Stimulated activated CD8-positive, alpha-beta memory T cell treated with anti-CD3 and anti-CD28 coated beads, Interleukin-2, amount 100 ng/mL, for 1 hour (primary cell): ENCODE measurements at places on chromosomes 12 and 14.
A peak's percentile ranks its signal among the peaks of the same experiment; 100 is the strongest.

- no peak for DNase-seq
Measured at GRCh38 chr12:24015833-24016160, 66.3 kb upstream of the SOX5 start.

- no peak for DNase-seq
Measured at GRCh38 chr12:5864301-5864700, 80.8 kb downstream of the ANO2 start.

DNA sequence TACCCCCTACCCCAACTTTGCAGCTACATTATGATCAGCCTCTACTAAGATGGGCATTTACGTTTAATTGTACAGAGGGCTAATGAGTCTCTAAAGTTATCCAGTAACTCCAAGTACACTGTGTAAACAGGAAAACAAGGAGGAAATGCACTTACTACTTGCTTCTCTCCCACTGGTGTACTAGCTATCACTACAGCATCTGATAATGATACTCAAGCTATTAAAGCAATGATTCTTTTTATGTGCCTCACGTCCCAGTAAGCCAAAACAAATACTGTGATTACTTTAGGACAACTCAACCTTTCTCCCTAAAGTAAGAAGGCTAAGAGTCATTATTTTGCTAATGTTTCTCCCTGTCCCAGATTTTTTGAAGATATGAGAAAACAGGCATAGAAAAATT, 128.6 kb upstream of the CCDC175 start:
- no peak for DNase-seq

GRCh38 chr12:6313326-6313940, 3.0 kb downstream of the PLEKHG6 start:
- no peak for DNase-seq

DNA sequence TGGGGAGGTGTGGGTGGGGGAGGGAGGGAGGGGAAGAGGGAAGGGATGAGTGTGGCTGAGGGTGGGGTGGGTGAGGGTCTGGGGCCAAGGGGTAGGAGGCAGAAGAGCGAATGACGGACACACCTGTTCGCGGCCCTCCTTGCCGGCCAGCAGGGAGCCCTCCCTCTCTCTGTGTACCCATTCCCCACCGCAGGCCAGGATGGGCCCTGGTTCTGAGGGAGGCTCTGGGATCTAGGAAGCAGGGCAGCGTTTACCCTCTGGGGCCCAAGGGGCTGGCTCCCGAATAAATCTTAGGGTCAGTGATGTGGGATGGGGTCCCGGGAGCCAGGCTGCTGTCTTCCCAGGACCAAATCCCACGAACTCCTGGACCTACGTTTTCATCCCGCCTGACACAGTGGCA, 46.0 kb upstream of the ESRRB start:
- DNase-seq = no peak

GRCh38 chr12:4049298-4050080, 176.3 kb upstream of the PARP11 start:
- DNase-seq = no peak

GRCh38 chr12:54890339-54890738, 36.0 kb downstream of the MUCL1 start:
- no peak for DNase-seq

DNA sequence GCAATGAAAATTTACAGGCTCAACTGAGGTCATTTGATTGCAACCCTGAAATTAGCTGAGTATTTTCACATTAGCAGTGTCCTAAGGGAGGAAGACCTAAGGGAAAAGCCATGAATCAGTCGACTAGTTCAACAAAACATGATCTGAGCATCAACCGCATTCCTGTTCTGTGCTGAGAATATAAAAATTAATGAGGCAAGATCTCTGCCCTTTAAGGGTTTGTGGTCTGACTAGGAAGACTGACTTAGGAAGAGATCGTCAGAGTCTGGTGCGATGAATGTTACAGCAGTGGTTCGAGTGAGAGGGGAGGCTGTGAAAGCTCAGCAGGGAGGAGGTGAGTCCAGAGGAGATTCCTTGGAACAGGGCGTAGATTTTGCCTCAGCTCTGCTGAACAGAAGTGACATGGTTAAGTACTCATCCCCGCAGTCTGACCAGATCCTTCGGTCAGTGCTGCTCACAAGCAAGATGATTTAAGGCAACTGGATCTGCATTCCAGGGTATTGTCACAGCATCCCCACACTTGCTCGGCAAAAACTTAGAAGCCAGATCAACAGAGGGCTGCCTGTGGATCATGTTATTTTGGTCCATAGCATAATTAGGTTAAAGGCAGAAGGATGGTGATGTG, 49.6 kb downstream of the BMAL2 start:
- DNase-seq = no peak

- no peak for DNase-seq
Measured at GRCh38 chr14:85445151-85445795, 84.7 kb upstream of the FLRT2 start.

DNA sequence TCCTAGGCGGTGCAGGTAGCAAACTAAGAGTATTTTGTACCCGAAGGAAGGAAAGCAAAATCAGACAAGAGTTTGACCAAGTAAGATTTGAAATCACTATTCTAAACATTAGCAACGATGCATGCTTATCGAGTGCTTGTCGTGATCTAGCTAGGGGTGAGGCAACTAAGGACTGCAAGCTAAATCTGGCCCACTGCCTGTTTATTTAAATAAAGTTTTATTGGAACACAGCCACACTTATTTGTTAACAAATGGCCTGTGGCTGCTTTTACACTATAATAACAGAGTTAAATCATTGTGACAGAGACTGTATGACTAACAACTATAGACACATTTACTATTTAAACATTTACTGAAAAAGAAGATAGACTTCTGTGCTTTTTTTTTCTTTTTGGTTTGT, 983.6 kb downstream of the VRK1 start:
- no peak for DNase-seq

DNA sequence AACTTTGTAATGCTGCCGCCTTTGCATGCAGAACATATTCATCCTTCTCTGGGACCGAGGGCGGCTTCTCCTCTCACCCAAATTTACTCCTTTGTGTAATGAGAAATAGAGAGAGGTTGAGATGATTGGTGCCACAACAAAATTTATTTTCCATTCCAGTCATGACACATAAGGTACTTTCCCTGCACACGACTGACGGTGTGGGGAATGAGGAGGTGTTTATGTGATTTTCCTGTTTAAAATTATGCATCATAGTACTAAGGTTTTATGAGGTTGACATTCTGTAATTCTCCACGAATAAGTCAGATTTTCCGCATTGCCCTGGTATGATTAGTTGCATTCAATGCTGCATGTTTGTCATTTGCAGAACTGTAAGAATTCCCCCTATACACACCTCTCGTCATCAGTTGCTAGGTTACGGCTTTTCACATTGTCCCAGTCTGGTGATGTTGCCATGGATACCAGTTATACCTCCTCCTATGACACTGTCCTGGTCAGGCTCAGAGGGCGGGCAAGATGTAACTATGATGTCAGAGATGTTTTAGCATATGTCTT, 23.1 kb downstream of the BICDL1 start:
- DNase-seq = peak; percentile 30

DNA sequence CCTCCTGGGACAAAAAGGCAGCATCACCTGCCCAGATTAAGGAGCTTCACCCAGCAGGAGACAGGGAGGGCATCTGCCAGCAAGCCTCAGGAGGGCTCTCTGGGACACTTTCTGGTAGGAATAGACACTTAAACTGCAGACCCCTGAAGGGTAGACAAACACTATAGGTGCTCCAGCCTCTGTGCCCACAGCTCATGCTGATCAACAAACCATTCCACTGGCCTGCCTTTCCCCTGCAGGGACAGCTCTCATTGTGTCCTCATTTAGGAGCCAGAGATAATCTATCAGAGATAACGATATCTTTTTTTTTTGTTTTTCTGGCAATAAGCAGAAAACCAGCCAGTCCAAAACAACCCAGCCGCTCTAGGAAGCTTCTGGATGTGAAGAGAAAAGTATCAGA, 251.8 kb upstream of the CCDC196 start:
- DNase-seq = no peak

GRCh38 chr12:32561931-32562341, 117.2 kb upstream of the DNM1L start:
- DNase-seq = no peak

- no peak for DNase-seq
Measured at GRCh38 chr14:94559638-94560290, 1.5 kb upstream of the SERPINA4 start.
